Activated CD4-positive, alpha-beta T cell treated with anti-CD3 and anti-CD28 coated beads for 4 hours (primary cell): ENCODE measurements at places on chromosomes 7 and 10.

DNA sequence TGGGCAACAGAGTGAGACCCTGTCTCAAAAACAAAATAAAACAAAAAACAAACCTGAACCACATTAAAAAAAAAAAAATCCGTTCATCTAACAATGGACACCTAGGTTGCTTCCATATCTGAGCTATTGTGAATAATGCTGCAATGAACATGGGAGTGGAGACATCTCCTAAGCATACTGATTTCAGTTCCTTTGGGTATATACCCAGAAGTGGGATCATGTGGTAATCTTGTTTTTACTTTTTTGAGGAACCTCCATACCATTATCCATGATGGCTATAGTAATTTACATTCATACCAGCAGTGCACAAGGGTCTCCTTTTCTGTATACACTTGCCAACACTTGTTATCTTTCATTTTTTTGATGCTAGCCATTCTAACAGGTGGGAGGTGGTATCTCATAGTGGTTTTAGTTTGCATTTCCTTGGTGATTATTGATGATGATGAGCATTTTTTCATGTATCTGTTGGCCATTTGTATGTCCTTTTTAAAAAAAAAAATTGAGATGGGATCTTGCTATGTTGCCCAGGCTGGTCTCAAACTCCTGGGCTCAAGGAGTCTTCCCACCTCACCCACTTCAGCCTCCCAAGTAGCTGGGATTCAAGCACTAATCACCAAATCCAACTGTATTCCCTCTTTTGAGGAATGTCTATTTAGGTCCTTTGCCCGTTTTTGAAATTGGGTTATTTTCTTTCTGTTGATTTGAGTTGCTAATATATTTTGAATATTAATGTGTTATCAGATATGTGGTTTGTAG lies 17.5 kb downstream of the CDK13 start:
- no peak for DNase-seq

- DNase-seq = no peak
Measured at GRCh38 chr10:44385696-44386441, 972 bp upstream of the CXCL12 start.

DNA sequence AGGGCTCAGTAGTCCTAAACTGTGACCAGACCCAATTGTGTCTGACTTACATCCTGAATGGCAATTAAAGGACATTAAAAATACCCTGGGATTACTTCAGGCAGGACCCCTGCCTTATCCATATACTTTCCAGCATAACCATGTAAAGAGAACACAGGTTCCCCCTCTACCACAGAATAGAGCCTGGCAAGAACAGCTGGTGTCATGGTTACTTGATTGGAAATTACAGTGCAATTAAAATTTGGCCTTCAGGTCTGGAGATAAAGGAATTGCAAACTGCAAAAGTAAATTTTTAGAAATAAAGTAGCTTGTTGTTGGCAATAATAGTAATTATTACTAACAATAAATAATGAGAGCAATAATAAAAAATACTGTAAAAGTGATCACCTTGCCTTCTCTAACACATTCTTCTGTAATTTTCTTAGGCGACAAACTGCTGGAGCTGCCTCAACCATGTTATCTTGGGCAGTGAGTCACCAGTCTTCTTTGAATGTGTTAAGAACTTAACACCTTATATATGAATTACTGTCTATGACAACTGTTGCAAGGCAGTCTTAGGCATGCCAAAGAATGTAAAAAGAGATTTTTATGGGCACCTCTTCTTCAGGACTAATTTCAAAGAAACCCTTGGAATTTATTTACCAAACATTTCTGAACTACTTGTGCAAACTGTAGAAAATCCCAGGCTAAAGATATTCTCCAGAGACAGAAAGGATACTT lies 53.7 kb downstream of the HIBADH start:
- DNase-seq = no peak

DNA sequence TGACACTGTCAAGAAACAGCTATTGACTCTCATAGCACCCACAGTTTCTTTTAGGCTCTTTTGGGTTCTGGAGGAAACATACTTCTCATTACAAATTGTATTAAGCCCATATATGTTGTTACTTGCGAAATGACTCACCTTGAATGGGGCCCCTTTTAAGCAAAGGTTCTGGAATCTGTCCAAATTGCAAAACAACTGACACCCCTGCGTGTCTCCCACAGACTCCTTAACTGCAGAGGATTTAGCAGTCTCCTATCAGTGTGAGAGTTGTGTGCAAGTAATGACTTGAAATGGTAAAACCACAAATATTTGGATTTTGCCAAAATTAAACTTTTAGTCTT lies 192.3 kb downstream of the DNAJC1 start:
- no peak for DNase-seq

GRCh38 chr7:92034116-92034515 lies 93.5 kb downstream of the AKAP9 start:
- no peak for DNase-seq

DNA sequence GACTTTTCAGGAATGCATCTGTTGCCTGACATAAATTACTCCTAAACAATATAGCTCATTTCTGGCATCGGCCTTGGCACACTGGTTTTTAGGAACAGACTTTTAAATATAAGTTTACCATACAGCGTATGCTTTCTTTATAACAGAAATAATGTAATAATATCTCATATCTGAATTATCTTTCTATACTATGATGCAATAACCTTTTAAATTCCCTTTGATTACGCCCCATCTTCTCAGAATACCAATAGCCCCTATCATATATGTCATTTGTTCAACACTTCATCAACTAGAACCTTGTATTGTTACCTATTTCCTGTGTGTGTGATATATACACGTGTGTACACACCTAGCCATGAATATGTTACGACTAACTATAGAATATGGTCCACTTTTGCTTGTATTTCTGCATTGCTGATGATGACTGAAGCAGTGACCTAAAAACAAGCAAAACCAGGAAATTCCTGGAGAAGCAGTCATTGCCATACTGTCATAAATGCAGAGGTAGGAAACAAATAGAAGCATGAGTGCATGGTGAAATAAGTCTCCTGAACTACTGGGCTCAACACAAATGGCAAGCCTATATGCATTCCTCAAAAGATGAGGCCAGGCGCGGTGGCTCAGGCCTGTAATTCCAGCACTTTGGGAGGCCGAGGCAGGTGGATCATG lies 618.4 kb upstream of the NRP1 start:
- DNase-seq = no peak

DNA sequence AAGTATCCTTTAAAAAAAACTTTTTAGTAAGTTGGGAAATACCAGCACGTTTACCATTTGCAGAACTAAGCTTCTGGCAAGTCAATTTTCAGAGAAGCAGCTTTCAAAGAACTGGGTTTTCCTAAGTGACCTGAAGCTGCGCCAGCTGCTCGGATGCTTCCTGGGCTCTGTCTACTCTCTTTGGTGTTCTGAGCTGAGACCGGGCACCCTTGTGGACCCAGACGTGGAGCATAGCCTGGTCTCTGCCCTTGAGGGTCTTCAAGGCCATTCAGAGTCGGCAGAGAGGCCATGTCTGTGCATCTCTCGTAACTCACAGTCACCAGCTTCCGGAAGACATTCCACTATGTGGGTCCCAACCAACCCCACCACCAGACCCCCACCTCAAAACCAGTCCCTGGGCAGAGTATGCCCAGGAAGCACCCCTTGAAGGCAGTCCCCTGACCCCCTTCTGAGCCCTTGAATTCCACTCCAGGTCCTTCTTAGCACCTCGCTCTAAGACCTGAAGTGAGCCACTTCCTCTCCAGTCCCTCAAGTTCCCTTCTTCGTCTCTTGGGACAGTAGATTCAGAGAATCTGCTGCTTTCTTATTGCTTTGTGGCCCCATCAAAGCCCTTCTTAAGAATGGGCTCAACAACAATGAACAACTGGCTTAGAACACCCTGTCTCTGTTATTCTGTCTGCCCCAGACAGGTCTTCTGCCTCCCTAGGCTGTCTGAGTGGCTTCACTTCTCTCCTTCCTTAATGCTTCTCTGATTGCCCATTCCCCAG lies 8.5 kb downstream of the CALML5 start:
- no peak for DNase-seq

DNA sequence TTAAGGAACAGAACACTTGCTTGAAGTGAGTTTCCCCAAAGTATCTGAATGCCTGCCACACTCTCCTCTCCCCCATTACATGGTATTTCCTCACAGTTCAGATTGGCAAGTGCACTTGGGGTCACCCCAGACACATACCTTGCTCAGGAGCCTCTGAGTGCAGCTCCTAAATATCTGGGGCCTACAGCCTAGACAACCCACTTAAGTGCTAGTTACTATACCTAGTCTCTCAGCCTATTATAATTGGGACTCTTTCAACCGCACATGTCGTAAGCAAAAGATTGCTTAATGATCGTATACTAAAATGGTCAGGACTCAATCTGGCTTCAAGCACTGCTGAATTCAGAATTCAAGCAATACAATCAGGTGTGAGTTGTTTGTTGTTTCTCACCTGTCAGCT lies 19.9 kb downstream of the TMEM176B start:
- DNase-seq = no peak

DNA sequence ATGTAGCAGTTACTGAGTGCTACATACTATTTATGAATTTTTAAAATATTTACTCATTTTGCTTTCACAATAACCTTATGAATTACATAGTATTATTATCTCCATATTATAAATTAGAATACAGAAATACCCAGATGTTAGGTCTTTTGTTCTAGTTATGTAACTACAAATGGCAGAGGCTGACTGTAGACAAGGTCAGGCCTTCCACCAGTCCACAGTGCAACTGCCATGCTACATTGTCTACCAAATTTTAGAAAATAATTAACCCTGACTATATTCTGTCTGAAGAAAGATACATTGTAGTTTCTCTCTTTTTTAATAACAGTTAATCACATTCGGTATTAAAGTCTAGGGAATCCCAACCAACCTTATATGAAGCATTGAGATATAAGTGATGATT lies 280.9 kb downstream of the MALRD1 start:
- no peak for DNase-seq

DNA sequence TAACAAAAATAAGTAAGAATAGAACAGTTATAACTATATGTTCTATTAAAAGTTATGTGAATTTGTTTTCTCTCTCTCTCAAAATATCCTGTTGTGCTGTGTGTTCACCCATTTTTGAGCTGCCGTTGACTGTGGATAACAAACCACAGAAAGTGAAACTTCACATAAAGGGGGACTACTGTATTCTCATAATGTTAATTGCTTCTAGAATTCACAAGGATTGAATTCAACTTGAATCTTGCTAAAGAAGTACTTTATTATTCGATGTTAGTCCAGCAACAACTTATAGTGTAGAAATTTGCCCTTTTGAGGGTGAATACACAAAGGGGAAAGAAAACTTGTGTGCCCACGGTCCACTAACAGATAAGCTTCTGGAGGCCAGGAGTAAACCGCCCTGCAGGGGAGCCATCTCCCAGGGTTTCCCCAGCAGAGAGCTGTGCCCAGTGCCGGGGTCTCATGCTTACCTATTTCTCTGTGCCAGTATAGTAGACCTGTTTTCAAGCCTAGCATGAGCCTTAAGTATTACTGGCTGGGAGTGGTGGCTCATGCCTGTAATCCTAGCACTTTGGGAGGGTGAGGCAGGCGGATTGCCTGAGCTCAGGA lies 87.1 kb downstream of the KAT6B start:
- no peak for DNase-seq

GRCh38 chr7:42128703-42129102 lies 108.3 kb downstream of the GLI3 start:
- no peak for DNase-seq

DNA sequence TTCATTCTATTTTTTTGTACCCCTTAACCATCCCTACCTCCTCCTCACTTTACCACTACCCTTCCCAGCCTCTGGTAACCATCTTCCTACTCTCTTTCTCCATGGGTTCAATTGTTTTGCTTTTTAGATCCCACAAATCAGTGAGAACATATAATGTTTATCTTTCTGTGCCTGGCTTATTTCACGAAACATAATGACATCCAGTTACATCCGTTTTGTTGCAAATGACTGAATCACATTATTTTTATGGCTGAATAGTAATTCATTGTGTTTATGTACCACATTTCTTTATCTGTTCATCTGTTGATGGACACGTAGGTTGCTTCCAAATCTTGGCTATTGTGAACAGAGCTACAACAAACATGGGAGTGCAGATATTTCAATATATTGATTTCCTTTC lies 24.1 kb downstream of the ATRNL1 start:
- DNase-seq = no peak

GRCh38 chr10:1774796-1775195 lies 37.5 kb upstream of the ADARB2 start:
- no peak for DNase-seq
